ENCODE measurements at places on chromosomes 16 and 17.

- no peak for DNase-seq
Observed at GRCh38 chr16:57630407-57630797, 2.0 kb downstream of the ADGRG1 start.

DNA sequence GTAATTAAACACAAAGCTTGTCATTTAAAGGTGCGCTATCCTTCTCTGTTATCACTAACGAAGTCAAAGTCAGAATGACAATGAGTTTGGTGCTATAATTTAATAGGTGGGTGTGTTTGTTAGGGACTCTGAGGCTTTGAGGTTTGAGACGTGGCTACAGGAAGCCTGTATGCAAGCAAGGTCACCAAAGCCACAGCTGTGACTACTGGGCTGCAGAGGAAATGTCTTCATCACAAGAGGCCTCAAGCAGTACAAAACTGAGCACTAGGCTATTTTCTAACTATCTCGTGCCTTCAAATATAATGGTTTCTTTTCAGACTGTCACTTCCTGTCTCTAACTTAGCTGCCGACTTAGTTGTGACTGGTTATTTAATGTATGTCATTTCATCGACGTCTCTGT is 141.2 kb downstream of the AATF start:
- DNase-seq, result no peak

DNA sequence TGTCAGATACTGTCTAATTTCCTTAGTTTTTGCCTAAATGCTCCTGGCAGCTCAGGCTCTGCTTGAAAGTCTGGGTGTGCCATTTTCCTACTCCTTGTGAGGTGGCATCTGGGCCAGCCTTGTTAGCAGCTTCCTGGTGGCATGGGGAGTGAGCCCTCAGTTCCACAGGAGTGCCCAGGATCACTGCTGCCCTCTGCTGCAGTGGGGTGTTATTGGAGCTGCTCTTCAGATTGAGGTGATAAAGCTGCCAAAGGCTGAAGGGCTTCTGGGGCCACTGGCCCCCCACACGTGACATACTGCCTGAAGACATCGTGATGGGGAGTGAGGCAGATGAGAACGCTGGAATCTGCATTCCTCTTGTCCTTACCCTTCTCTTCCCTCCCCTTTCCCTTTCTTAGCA is 27.4 kb downstream of the CEP95 start:
- no peak for DNase-seq

DNA sequence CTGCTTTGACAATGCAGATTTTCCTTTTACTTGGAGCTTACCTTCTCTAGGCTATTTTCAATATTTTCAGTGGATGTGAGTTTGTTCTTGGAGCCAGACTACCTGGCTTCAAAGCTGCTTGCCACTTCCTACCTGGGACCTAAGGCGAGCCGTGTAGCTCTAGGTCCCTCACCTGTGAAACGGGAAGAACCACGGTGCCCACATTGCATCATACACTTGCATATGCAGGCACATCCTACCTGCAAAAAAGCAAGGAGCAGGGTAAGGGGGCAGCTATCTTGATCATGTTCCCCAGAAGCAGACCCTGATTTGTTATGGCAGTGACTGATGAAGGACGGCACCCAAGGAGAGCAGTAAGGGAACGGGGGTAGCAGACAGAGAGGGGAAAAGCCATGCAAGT is 27.0 kb upstream of the MPRIP start:
- DNase-seq, result no peak

GRCh38 chr16:67543036-67543435 is 14.4 kb downstream of the RIPOR1 start:
- no peak for DNase-seq

DNA sequence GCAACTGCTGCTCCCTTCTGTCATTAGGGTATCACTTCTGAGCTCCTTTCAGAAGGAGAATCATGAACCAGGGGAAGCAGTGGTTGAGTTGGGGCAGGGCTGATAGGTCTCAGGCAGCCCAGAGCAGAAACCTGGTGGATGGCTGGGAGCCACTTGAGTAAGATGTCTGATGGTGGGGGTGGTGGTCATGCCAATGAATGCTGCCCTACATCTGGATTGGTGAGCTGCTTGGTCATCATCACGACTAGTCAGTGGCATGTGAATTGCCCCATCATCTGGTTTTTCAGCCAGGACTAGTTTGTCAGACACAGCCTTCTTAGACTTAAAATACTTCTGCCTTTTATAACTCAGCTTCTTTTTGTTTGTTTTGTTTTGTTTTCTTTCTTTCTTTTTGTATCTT is 2.6 kb downstream of the GID4 start:
- no peak for DNase-seq

DNA sequence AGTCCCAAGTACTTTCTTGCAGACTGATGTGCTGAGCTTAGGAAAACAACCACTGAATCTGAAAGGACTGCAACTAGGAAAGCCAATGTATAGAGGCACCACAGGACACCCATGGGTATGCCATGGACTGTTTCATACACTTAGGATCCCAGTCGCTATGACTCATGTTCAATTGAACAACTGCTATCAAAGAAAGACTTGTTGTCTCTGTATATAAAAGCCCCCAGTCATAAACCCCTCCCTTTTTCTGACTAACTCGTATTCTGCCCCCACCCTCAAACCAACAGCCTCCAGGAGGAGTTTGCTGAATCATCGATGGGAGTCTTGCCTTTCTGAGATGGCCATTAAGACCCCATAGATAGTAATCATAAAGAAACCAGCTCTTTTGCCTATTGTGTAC is 205.4 kb downstream of the ANKFN1 start:
- no peak for DNase-seq

GRCh38 chr16:85750146-85750826 is 610 bp downstream of the C16orf74 start:
- no peak for DNase-seq

DNA sequence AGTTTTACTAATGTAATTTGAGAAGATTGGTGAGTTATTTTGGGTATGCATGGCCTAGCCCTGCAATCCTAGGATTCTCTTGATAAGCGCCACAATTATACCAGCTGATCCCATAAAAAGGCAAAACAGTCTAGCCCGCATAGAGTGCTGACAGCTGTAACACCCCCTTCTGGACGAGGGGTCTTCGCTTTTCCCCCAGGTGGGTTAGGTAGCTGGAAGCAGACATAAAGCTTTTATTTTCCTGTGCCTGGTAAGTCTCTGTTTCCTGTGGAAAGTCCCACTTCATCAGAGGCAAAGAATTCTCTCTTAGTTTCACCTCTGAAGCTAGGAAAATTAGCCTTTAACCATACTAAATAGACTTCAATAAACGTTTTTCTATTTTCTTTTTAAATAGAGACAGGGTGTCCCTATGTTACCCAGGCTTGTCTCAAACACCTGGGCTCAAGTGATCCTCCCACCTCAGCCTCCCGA is 108.3 kb downstream of the YPEL2 start:
- no peak for DNase-seq

DNA sequence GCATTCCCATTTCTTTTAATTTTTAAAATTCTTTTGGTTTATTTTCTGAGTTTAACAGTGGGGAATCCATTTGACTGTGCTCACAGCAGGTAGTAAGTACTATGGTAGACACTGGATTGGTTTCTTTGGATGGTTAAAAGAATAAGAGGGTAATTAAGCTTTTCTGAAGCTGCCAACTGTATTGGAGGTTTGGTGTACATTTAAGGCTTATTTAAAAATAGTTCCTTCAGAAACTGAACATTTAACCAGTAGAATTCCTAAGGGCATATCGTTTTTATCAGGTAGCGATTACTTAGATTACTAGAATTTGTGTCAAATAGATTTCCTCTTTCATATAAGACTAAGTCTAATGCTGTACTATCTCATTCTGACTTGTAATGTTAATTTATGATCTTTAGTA is 162.4 kb downstream of the PPM1E start:
- DNase-seq, result no peak

DNA sequence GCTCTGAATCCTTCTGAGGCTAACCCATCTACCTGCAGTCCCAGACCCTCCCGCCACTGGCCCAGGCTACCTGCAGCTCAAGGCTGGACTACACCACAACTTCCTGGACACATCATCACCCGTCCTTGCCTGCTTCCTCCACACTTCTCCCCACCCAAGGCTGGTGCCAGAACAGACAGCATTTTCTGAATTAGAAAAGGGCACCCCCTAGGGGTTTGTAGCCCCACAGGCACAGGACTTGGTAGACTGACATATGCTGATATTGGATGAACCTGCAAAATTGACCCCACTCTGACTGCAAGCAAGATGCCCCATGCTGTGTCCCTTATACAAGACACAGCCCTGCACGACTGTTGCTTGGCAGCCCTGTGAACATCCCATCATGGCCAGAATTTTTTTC is 271.5 kb upstream of the C16orf82 start:
- no peak for DNase-seq

DNA sequence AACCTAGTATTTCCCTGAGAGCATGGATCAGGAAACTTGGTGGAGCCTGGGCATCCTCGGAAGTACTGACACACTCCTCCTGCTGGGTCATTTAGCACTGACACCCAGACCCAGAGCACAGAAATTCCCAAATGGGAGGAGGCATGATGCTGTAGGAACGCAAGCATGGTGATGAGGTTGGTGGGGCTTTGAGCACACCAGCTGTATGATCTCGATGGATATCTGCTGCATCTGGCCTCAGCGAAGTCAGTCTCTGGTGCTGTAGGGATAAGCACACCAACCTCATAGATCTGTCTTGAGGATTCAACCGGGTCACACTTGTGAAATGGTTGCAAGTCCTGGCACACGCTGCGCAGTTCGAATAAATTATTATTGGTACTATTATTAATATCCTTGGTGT is 52.5 kb downstream of the SHISA6 start:
- no peak for DNase-seq

Measured in DMS 273 treated with DMSO at 0.1 percent for 48 hours (cell line).